Mucosa of gallbladder (tissue), 1 donor: ENCODE measurements at places on chromosomes 7 and 10. TPM values are rescaled to one million over a fixed set of nuclear protein-coding genes. Genes with fewer than 3 reads are reported as not detected.

GRCh38 chr10:119447823-119448546, 94.5 kb downstream of the RGS10 start:
- DNase-seq, result no peak

DNA sequence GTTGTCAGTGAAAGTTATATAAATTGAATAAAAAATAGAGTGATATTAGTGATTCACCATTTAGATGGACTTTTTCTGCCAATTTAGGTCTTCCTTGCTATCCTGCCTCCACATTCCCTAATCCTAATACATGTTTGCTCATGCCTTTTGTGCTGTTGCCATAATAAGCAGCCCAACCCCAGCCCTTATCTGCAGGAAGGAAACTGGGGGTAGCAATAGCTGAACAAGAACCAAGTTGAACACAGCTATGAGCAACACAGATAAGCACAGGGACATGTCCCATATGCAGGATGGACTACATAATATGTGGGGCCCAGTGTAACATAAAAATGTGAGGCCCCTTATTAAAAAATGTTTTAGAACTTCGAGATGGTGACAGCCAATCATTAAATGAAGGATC, 91.2 kb upstream of the AHR start:
- DNase-seq, result no peak

- no peak for DNase-seq
These were observed 91.6 kb downstream of the RNF32 start for GRCh38 chr7:156732091-156732625.

- DNase-seq, result no peak
These were observed 17.0 kb downstream of the PIK3AP1 start for GRCh38 chr10:96703358-96703757.

DNA sequence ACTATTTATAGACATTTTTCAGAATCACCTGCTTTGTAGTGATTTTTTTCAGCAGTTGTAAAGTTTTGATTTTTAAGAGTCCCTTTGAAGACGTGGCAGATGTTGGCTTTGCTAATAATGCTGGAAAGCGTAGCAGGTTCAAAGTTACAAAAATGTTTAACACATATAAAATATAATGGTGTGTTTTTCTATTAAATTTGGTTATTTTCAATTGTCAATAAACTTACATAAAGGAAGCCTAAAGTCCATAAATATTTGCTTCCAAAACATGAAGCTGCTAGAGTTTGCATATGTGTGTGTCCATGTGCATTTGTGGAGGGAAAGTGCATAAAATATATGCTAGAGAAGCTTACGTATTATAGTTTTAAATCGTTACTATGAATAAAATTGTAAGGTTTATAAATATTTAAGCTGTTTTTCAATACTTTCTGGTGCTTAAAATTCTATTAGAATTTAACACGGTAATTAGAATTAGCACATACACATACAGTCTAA, 3.7 kb downstream of the MEOX2 start:
- no peak for DNase-seq

DNA sequence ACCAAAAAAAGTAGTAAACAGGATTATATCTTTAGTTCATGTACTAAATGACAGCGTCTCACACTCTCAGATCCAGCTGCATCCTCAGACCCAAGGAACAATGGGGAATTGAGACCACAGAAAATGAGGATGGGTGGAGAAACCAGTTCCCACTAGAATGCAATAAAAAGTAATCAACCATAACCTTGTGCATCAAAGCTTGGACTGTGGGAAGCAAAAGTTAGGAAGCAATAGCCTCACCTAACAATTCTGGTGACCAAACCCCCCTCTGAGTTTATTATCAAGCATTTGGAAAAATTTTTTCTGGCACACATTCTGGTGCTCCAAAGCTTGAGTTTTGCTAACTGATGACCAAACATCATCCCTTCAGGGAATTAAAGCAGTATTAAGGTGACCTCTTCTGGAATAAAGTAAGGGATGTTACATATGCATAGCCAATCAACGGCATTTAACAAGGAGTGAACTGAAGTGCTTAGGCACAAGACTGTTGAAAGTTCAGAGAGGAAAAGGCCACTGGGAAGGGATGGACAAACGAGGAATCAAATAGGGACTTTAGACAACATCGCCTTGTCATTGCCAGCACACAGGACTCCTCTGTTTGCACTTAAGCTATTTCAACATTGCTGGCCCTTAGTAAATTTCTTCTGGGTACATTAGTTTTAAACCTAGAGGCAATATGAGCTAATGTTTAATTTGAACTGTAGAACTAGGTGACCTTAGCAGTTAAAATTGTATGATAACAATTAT, 1.2 kb upstream of the MAT1A start:
- DNase-seq, result no peak

Gene MACC1
- total RNA-seq, result 13.4 TPM

Gene LRGUK
- total RNA-seq, result 2.4 TPM

Gene FERD3L
- not detected for total RNA-seq

Gene FRA10AC1
- total RNA-seq, result 12.5 TPM

Gene ACTL6B
- total RNA-seq, result 0.14 TPM

Gene MMP21
- 0.17 TPM for total RNA-seq
